ENCODE measurements at places on chromosomes 16 and 17. TPM values are rescaled to one million over a fixed set of nuclear protein-coding genes. Genes with fewer than 3 reads are reported as not detected.

Gene SOX15
- 0.06 TPM for total RNA-seq

Gene ST6GALNAC2
- 0.82 TPM for total RNA-seq

Gene PPP1R1B
- total RNA-seq: not detected

Gene CALB2
- total RNA-seq: not detected

Gene KRTAP1-4
- not detected for total RNA-seq

Gene ADCY9
- 22.3 TPM for total RNA-seq

Gene KRT222
- under 0.01 TPM for total RNA-seq

Gene TBC1D3G
- total RNA-seq: not detected

Gene HAP1
- total RNA-seq: 0.82 TPM

Gene SMPD3
- 0.25 TPM for total RNA-seq

Gene TP53TG3
- not detected for total RNA-seq

Gene CBX8
- total RNA-seq: 1.5 TPM

Gene HLF
- total RNA-seq: not detected

Gene ZG16B
- total RNA-seq: 0.65 TPM

Gene IL17C
- not detected for total RNA-seq

Gene TOM1L1
- 0.57 TPM for total RNA-seq

Gene PTGES3L
- 0.16 TPM for total RNA-seq

Gene SCNN1G
- total RNA-seq: 0.13 TPM

Gene KIF1C
- total RNA-seq: 158 TPM

Gene SCARF1
- 99.5 TPM for total RNA-seq

Gene CD300E
- not detected for total RNA-seq

Gene CX3CL1
- total RNA-seq: 89.1 TPM

Gene ZNF624
- 3.4 TPM for total RNA-seq

Gene ZNF469
- total RNA-seq: 0.82 TPM

Gene PPP1R27
- total RNA-seq: not detected

Gene GRN
- total RNA-seq: 484 TPM

Gene DPEP1
- 0.32 TPM for total RNA-seq
